ENCODE measurements at places on chromosomes 1 and 21.

GRCh38 chr1:22238356-22239224 lies 95.7 kb upstream of the WNT4 start:
- no peak for DNase-seq

DNA sequence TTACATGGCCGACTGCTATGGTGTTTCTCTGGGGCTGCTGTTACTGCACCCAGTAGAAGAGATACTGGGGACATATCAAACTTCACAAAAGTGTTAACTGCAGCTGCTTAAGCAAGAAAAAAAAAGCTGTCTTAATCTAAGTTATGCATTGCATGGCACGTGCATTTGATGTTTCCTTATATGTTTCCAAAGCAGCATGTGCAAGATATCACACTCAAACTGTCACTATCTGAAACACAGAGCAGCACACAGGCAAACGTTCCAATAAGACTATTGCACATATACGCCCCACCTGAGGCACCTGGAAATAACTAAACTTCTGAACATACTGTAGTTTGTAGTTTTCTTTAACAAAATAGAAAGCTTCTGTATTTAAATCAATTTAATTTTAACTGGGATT lies 671.4 kb upstream of the ADGRL2 start:
- DNase-seq: no peak

DNA sequence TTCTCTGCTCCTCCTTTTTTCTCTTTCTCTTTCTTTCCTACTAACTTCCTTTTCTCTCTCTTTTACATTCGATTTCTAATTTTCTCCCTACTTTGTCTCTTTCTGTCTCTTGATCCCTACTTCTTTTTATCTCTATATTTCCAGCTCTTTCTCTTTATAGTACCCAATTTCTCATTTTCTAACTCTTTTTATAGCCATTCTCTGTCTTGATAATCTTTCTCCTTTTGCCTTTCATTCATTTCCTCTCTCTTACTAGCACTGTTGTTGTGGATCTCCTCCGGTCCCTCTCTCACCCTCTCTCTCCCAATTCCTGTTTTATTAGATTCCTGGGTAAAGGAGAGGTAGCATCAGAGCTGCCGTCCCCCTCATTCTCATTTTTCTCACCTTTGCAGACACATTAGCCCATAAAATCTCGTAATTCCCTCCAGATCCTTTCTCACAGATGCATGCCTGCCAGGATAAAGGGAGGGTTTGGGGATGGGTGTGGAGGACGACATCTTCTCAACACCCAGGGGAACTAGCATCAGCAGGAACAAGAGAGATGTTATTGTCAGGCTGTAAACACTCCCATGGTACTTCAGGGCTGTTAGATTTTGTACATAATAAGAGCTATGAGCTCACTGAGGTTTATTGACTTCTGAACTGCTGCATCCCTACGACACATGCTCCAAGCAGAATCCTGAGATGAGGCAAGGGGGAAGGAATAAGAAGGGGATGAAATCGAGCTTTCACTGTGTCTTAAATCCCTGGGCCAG lies 159.0 kb upstream of the GALNT2 start:
- DNase-seq: no peak

DNA sequence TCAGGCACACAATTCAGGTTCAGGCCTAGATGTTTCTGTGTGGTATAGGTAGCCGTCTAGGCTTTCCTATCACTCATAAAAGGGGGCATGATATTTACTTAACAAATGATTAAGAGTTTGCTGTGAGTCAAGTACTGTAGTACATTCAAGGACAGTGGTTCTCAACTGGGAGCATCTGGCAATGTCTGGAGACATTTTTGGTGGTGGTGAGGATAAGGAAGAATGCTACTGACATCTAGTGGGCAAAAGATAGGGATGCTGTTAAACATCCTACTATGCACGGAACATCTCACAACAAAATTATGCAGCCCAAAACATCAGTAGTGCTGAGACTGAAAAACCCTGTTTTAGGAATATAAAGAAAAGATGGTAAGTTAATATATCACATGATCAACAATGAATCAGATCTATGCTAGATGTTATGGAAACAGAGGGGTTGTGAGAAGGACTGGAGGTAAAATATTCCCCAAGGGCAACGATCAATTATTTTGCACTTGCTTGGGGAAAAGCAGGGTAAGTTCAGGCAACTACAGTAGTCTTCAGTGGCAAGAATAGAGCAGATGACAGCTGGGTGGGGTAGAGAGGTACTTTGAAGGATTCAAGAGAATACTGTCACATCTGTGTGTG lies 4.9 kb downstream of the DNTTIP2 start:
- peak; percentile 24 for DNase-seq

GRCh38 chr1:10353282-10353681 lies 45.6 kb upstream of the PGD start:
- no peak for DNase-seq

DNA sequence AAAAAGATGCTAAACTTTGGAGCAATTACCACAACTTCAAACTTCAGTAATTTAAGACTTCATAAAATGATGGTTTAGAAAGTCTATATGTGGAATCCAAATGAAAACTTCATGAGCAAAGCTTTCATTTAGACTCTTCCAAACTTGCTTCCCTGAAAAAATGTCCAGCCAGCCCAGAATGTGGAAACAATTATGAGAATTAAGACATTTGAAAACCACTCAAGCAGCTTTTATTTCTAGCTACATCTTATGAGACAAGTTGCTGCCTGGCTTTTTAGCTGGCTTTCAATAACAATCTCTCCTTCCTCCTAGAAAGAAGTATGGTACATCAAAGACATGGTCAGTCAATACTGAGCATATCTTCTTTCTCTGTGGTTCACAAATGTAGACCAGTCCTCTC lies 21.8 kb downstream of the LPAR3 start:
- no peak for DNase-seq

DNA sequence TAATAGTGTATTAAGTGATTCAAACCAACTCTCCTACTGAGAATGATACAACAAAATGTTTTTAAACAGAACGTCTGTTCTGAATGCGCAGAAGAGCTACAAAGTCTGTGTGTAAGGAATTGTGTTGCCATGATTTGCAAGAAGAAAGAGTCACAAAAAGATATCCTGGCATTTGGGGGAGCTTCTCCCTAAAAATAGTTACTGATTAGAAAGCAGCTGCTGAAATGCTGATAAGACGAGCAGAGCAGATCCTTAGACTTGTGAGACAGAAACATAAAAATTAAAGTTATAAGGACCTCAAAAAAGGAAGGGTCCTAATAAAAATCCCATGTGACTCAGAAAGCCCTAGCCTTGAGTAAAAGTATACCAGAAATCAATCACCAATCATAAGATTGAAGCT lies 54.9 kb upstream of the CRB1 start:
- DNase-seq: no peak
